Lung microvascular endothelial cell (primary cell): ENCODE measurements at places on chromosomes 4 and X. TPM values are rescaled to one million over a fixed set of nuclear protein-coding genes. Genes with fewer than 3 reads are reported as not detected.

Gene RGN
- 0.20 and 0.65 TPM in 2 replicates for total RNA-seq

Gene CNKSR2
- total RNA-seq: not detected in 2 replicates

Gene PNCK
- total RNA-seq: not detected in 2 replicates

Gene CYBB
- total RNA-seq: not detected in 2 replicates

Gene PDK3
- 2.4 and 3.1 TPM in 2 replicates for total RNA-seq

Gene PTCHD1
- not detected in 2 replicates for total RNA-seq

Gene MND1
- 0.40 and 2.8 TPM in 2 replicates for total RNA-seq

Gene GPR82
- not detected in 2 replicates for total RNA-seq

Gene C4orf51
- total RNA-seq: not detected in 2 replicates

Gene LAMP2
- total RNA-seq: 81.5 and 117 TPM in 2 replicates

Gene MXRA5
- total RNA-seq: under 0.01 TPM in 1 of 2 replicates, not detected in the other

GRCh38 chr4:66273110-66273509 lies 602.8 kb upstream of the EPHA5 start:
- DNase-seq: no peak

DNA sequence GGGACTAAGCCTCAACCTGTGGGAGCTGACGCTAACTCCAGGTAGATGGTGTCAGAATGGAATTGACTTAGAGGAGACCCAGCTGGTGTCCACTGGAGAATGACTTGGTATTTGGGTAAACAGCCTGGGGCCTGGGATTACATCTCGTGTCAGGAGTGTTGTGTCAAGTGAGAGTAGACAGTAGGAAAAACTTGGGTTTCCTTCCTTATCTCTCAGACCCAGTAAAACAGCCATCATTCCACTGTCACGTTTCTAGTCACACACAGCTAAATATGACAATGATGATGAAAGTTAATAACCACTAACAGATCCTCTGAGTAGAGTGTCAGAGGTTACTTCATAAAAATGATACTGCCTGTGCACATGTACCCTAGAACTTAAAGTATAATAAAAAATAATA lies 13.8 kb downstream of the ZNF674 start:
- no peak for DNase-seq

DNA sequence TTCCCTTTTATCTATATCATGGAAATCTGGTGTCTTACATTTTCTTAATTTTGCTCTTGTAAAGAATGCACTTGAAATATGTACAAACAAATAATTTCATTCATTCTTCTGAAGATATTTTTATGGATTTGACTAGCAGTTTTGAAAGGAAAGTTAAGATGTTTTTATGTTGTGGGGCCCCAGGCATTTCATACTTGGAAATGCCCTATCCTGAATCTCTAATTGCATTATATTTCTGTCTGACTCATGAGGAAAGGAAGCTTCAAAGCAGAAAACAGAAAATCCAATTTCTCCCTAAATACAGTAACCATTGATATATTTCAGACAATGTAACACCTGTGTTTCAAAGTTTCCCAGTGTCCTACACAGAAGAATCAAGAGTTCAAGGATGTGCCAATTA lies 73.2 kb upstream of the NPNT start:
- no peak for DNase-seq

DNA sequence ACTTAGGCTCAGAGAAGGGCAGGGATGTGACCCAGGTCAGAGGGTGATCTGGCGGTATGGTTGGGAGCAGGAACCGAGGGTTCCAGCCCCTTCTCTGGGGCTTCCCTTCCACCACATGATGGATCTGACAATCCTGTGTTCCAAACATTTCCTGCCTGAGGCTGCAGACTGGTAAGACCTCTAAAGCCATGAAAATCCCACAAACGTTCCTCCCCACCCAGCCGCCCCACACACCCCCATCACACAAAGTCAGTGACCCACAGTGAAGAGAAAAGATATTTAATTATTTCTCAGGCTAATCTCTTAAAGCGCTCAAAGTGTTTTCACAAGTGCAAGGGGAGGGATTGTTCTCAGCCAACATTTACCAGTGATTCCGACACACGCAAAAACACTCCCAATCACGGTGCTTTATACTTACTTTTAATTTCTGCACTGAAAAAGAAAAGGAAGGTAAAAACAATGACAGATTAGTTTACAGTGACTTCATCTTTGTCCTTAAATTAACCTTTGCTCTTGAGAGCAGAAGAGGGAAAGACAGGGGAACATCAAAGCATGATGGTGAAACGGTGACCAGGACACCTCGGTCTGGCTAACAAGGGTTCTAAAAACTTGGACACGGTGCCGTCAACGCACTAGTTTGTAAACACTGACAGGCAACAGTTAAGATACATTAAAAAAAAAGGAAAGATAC lies 42.4 kb downstream of the WDR1 start:
- no peak for DNase-seq

- DNase-seq: no peak
Measured at GRCh38 chr4:76233083-76233482, 18.4 kb upstream of the FAM47E start.

GRCh38 chr4:15007201-15007600 lies 4.9 kb downstream of the CPEB2 start:
- peak; percentile 25 for DNase-seq

DNA sequence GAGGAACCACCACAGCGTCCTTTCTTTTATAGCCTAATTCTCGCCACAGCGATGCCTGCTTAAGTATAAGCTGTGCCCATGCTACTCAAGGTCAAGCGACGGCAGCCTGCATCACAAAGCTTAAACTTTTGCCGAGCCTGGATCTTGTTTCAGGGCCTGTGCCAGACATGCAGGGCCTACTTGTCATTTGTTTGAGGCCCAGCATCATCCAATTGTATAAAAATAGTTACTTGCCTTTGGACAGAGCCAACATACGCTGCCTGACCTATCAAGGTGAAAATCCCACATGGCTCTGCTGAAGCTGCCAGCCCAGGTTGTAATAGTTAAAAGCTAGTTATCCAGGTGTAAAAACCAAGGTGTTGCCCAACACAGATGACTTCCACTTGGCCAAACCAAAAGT lies 107.1 kb downstream of the TMEM131L start:
- DNase-seq: no peak

- peak; percentile 74 for DNase-seq
Measured at GRCh38 chrX:100615005-100615404, 21.6 kb downstream of the TSPAN6 start.

DNA sequence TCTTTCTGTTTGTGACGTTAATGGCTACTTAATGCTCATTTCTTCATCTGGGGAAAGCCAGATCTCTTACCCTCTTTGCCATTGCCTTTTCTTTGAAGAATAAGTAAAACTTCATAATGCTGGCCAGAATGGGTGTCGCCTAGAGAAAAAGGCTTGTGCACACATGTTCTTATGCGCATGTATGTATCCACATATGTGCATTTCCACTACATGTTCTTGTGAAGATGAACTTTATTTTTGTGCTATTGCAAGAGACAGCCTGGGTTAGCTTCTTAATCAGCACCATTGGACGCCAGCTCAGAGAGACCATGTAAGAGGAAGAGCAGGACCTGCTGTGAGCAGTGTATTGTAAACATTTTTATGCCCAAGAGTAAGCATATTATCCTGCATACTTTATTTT lies 178.7 kb downstream of the SPRY1 start:
- DNase-seq: no peak

DNA sequence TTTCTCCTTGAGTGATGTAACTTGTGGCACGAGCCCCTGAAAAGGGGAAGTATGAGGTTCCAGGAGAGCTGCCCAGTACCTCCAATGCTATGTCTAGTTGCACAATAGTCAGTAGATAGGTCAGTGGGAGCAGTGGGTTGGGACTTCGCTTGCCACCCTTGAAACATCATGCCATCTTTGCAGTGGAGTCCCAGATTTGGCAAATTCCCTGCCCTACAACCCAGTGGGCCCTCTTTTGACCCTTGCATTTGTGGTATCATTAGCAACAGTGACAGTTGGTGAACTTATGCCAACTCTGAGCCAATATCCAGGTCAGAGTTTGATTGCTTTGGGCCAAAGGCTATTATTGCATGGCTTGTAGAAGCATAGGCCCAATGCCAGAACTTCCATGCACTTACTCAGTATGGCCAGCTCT lies 12.3 kb downstream of the FHL1 start:
- DNase-seq: no peak

GRCh38 chr4:143282211-143282707 lies 54.4 kb upstream of the GAB1 start:
- DNase-seq: no peak

GRCh38 chr4:17092736-17093437 lies 194.4 kb upstream of the LDB2 start:
- DNase-seq: no peak

DNA sequence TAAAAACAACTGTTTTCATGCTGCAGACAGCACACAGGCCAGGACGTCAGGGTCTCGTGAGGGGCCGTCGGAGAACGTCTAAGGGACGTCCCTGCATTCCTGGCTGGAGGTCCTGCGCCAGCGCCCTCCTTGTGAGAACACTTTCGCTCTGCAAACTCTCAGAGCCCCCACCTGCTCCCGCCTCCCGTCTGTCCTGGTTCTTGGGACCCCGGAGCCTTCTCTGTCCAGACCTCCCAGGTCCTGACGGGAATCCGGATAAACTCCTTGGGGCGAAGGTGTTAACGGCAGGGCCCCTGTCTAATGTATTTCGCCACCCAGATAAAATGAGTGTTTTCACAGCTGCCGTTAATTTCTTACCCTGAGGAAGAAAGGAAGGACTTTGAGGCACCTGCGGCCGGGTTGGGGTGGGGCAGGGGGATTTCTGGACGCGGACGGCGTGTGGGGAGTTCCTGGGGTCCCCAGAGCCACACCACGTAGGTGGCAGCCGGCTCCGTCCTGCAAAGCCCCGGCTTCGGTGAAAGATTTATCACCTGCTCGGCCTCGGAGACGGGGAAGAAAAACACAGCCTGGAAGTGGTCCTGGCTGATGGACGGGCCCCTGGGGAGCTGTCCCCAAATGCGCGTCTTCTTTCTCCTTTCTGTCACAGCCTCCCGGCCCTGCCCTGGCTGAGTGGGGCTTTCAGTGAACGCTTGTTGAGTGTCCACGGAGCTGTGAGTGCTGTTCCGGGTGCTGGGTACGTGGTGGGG lies 35.1 kb upstream of the PPP2R3B start:
- DNase-seq: no peak

DNA sequence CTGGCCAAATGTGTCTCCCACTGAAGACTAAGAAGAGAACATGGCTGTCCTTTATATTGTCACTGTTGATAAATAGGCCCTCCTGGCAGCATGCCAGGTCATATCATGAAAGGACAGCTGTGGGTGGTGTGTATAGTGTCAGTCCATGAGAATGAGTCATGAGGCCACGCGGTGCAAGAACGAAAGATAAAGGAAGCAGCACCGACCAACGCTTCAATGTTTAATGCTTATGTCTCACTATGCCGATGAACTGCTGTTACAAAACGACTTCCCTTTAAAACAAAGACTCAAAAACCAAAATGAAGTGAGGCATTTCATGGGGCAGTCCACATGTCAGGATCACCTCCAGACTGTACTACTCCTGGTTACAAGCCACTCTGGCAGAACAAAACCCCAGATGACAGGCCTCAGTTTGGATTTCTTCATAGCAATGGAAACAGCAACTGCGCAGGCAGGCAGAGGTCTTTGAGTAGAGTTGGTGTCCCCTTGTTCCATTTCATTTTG lies 5.2 kb upstream of the TCEANC start:
- peak; percentile 85 for DNase-seq

- no peak for DNase-seq
Measured at GRCh38 chrX:68692651-68693050, 45.2 kb downstream of the STARD8 start.

GRCh38 chr4:79823148-79823763 lies 249.8 kb downstream of the ANTXR2 start:
- DNase-seq: no peak

GRCh38 chr4:87529187-87529586 lies at the start of gene SPARCL1:
SPARCL1 (minus strand) TSS chr4:87529376; CDS start chr4:87499574, 29,802 bp downstream.
- DNase-seq: no peak

DNA sequence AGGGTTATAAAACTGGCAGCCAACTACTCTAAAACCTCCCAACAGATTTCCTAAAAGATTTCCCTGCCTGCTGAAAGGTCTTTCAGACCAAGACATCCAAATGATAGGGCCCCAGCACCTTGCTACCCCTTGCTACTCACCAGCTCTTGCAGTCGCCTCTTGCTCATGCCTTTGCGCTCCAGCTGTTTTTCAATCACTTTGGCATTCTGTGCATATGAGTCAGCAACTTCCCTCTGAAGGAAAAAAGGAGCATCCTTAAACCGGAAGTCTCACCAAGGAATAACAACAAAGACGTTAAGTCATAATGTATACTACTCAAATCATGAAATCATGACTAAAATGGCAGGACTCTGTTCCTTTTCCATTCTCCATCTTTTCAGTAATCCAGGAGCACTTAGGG lies 24.0 kb downstream of the STEEP1 start:
- no peak for DNase-seq

- peak; percentile 79 for DNase-seq
Measured at GRCh38 chr4:118836301-118837120, 585 bp upstream of the SEC24D start.

- no peak for DNase-seq
Measured at GRCh38 chr4:105634402-105635080, 73.9 kb downstream of the INTS12 start.

DNA sequence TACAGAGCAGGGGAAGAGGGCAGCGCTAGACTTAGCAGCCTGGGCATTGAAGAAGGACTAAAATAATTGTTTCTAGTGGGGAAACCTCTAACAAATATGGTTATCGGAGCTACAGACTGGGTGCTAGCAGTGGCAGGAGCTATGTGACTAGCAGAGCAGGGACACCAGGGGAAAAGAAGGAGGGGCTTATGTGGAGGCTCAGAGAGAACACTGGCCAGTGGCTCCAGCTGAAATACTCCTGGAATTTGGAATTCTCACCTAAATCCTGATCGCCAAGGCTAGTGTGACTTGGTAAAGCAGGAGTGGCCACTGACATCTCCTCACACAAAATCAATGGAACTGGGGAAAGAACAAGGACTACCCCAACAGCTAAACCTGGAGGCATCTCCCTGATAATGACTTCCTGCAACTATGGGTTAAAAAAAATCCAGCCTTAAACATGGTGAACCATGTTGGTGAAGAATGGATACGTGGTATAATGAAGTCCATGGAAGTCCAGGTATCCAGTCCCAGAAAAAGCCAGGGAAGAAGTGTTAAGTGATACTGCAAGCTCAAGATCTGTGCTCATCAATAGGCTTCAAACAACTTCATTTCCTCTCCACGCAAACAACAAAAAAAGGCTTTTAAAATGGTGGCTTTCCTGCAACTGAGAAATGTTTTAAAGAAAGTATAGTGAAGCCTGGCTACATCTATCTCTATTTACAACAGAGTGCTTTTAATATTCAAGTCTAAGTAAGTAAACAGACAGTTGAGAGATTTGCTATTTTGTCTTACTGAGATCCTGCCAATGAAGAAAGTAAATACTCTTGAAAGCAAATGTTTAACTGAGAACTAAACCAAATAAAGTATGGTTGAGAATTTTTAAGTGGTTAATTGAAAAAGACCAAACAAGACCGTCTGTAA lies 1.8 kb downstream of the TAPT1 start:
- DNase-seq: no peak

DNA sequence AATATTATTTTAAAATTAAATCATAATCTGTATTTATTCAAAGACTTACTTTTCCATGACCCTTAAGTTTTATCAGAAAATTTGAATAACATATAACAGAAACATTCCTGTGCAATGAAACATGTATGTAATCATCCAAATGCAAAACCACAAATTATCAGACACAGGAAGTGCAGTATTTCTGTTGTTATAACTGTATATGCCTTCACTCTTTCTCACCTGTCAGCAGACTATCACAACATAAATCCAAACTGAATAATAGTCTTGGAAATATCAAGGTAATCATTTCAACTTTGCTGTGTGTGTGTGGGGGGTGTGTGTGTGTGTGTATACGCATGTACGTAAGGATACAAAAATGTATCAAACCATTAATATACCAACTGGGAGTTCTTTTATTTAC lies 285.9 kb downstream of the SLC7A11 start:
- DNase-seq: no peak

GRCh38 chr4:22502895-22503814 lies 12.7 kb downstream of the ADGRA3 start:
- DNase-seq: no peak
